ENCODE measurements at places on chromosomes 7 and 10.

DNA sequence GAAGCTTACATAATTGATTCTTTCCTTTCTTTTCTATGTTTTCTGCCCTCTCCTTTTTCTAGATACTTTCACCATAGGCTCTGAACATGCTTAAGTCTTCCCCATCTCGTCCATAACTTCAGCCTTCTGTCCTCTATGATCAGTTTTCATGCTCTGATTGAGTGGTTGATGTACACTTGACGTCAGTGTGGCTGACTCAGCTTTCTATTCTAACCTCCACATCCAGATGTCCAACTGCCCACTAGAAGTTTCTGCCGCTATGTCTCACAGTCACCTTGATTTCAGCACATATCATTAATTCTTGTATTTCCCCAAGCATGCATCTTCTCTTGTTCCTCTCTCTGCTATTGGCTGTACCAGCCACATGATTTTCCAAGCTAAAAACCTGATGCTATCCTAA, 15.0 kb downstream of the CDK14 start:
- DNase-seq, result no peak

DNA sequence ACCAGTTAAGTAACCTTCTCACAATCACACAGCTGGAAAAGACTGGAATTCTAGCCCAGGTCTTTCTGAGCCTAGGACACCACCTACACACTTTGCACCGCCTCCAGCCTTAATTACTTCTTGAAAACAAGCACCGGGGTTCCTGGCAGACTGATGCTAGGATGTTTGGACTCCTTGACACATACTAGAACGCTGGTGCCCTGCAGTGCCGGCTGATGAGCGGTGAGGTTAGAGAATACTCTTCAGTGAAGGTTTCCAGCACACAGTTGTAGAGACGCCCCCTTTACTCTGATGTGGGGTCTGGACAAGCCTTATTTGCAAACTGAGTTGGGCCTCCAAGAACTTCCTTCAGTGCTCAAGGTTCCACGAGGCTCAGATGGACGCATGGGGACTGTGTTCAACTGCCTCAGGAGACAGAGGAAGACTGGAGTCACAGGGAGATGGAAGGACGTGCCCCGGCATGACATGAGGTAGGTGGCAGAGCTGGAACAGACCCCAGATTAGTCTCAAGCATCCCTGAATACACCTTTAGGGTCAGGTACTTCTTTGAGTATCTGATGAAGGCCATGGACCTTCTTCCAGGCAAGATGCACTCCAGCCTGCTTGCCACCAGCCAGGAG, 89.6 kb downstream of the COBL start:
- no peak for DNase-seq

DNA sequence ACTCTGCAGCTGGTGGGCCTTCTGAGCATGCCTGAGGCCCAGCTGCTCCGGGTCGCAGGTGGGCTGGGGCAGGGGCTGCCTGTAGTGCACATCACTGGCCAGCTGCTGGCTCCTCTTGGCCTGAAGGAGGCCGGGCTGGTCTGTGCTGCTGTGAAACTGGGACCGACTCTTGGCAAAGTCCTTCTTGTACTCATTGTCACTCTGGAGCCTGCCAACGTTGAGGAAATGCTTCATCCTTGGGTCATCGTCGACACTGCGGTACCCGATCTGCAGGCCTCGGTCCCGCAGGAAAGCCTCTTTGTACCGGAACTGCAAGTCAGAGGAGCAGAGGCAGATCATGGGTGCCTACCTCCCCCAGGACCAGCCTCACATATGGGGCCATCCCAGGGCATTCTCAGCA, 37.7 kb downstream of the HABP2 start:
- no peak for DNase-seq

DNA sequence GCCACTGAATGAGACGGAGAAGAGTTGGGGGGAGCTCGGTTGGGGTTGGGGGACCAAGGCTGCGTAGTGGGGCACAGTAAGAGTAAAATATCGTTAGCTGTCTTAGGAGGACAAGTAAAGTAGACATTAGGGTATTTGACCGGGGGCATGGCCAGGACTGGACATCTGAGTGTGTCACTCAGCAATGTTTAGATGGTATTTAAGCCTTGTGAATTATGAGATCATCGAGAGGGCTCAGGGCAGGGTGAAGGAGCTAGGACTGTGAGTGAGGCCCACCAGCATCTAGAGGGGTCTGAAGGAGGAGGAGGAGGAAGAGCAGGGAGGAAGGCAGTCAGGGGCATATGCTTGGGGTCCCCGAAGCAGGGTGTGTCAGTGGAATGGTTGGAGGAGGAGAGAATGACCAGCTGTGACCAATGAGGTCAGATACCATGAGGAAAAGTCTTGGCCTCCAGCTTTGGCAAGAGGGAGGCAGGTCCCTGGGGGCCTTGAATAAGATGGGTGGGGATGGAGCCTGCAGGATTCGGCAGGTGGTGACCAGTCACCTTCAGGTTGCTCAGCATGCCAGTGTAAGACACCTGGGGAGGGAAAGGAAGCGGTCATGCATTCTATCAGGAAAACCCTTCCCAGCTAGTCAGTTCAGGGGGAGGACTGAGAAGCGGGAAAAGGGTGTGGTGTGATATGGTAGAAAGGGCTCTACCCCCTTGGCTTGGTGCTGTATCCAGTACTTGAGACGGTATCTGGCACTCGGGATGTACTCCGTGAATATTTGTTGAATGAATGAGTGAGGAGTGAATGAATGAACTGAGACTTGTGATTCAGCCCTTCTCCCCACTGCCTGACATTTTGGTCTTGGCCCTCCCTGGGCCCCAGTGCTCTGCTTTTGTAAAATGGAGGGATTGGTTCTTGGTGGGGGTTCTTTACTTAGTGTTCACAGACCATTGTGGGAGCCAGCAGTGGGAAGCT, 34.8 kb upstream of the SH2D4B start:
- no peak for DNase-seq

DNA sequence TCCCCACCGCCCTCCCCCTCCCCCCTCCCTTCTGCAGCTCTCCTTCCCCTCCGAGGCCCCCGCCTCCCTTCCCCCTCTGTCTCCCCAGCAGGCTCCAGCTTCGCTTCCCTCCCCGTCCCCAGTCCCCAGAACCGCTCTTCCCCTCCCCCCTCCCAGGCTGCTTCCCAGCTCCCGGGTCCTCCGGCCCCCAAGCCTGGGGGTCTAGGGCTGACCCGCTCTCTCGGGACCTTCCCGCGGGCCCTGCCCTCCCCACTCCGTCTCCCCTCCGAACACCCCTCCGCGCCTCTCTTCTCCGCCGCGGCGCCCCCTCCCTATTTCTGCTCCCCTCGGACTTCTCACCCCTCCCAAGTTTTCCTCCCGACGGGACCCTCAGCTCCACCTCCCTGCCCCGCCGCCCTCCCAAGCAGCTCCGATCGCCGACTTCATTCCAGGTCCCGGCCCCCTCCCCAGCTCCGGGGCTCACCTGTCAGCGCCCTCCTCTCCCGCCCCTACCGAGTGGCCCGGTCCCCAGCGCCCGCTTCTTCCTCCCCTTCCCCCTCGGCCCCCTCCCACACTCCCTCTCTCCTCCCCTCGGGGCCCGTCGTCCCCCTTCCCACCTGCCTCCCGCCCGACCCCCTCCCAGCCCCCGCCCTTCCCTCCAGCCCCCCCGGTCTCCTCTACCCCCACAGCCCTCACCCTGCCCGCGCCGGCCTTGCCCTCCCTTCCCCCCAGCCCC, 990 bp downstream of the ZNF467 start:
- no peak for DNase-seq

DNA sequence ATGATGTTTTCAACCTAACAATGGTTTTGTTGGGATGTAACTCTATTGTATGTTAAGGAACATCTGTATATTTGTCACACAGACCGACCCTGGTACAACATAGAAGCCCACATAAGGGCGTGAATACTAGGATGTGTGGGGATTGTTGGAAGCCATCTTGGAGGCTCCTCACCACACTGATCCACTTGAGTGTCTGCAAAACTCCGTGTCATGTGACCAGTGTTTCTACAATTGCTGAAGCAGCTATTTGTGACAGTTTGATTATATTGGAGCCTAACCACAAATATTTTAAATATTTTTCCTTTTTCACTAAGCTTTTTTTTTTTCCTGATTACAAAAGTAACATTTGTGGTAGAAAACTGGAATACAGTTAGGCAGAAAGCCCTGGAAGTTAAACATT, 27.9 kb downstream of the RALA start:
- DNase-seq, result peak; percentile 78

DNA sequence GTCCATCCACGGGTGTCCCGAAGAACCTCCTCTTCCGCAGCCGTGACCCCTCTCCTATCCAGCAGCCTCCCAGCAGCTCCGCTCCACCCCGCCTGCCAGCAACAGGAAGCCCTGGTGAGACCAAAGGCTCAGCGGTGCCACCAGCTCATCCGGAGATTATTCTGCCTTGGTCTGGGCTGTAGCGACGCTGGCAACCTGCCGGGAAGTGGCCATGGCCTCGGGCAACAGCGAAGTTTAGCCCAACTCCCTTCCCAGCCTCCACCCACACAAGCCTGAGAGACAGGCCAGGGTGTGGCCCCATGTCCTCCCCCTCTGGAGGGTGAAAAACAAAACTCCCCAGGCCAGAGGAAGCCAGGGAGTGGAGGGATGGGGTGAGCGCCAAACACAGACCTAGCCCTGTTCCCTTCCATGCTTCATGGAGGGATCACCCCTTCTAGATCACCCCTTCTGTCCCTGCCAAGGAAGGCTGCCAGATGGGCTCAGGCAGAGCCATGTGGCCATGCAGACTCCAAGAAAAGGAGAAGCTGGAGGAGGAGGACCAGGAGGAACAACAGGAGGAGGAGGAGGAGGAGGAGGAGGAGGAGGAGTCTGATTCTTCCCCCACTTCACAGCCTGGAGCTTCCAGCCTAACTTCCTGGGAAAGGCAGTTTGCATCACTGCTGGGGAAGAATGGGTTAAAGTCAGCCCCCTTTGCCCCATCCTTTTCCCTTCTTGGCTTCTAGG, 918 bp downstream of the CALHM2 start:
- DNase-seq, result peak; percentile 26

GRCh38 chr7:37986908-37987330, 66.5 kb downstream of the EPDR1 start:
- peak; percentile 82 for DNase-seq

- DNase-seq, result no peak
Measured at GRCh38 chr10:89019569-89020327, 29.1 kb downstream of the FAS start.

DNA sequence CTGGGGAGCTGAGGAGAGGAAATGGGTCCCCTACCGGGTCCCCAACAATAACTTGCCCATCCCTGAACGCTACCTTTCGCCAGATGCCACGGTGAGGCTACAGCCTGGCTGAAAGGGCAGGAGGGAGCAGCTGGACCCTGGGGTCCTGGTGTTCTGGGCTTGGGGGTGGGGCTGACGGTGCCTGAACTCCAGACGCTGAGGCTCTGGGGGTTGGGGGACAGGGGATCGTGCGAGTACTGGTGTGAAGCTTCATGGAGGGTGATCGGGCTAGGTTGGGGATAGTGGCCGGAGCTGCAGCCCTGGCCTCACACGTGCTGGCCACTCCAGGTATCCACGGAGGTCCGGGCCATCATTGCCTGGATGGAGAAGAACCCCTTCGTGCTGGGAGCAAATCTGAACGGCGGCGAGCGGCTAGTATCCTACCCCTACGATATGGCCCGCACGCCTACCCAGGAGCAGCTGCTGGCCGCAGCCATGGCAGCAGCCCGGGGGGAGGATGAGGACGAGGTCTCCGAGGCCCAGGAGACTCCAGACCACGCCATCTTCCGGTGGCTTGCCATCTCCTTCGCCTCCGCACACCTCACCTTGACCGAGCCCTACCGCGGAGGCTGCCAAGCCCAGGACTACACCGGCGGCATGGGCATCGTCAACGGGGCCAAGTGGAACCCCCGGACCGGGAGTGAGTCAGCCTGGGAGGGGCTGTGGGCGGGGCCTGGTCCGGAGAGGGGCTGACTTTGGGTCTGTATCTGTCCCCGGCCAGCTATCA, 8.3 kb downstream of the AEBP1 start:
- no peak for DNase-seq

- no peak for DNase-seq
Measured at GRCh38 chr7:28224675-28225074, 44.1 kb upstream of the JAZF1 start.

- DNase-seq, result no peak
Measured at GRCh38 chr7:48089046-48090003, at the start of gene UPP1. TSS of gene UPP1 (plus strand) at chr7:48089265. CDS start at chr7:48094784, 5,519 bp downstream.

DNA sequence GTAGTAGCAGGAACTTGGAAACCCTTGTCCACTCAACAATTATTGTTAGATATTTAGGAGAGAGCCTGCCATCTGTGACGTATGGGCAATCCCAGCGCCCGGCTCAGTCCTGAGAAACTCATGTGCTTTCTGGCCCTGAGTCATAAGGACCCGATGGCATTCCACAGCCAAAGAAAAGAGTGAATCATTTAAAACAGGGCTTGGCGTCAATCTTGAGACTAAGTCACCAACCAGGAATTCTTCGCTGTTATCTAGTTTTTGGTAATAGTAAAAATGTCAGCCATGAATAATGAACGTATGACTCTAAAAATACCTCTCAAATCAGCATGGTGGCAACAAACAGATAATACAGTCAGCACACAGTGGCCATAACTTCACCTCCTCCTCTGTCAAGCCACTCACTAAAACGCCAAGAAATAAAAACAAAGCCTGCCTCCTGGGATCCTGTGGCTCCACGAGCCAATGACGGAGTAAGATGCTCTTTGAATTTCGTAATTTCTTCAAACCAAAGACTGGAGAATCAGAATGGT, 140.8 kb downstream of the ADAM12 start:
- peak; percentile 99 for DNase-seq

DNA sequence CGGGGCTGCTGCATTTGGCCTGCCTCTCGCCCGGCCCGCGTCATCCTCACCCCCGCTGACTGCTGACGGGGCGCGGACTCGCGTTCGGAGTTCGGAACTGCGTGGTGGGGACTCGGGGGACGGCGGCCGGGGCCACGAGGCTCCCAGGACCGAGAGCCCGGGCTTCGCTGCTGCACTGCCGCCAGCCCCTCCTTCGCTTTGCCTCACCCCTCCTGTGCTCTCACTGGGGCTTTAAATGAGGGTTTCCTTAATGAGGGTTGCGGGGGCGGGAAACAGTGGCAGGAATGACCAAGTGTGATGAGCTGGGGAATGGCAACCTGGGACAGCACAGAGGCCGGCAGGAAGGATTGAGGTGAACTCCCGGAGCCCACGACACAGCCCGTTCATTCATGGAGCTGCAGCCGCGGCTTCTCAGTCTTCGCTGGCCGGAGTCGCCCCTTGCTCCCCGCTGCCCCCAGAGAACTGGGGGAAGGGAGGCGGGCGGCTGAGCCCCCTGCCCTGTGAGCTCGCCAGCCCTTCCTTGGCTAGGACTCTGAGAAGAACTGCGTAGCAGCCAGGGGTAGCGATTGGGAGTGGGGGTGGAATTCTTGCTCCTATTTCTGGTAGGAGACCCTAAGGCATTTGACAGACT, 1.5 kb upstream of the LRRC4 start:
- no peak for DNase-seq

DNA sequence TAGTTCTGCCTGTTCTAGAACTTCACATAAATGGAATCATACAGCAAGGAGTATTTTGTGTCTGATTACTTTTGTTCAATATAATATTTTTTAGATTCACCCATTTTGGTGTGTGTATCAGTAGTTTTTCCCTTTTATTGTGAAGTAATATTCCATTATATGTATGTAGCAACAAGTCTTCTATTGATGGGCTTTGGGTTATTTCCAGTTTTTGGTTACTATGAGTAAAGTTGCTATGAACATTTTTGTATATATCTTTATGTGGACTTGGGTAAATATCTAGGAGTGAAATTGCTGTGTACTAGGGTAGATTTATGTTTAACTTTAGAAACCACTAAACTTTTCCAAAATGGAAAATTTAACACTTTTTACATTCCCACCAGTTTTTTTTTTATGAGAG, 35.7 kb downstream of the ADK start:
- no peak for DNase-seq

GRCh38 chr7:31487071-31487470, 26.8 kb upstream of the ITPRID1 start:
- no peak for DNase-seq

GRCh38 chr7:32532086-32532485, 36.8 kb downstream of the AVL9 start:
- DNase-seq, result no peak

GRCh38 chr10:34249634-34250033, 565.5 kb downstream of the PARD3 start:
- no peak for DNase-seq
